ENCODE measurements at places on chromosomes 11 and 22.
A peak's percentile ranks its signal among the peaks of the same experiment; 100 is the strongest.

DNA sequence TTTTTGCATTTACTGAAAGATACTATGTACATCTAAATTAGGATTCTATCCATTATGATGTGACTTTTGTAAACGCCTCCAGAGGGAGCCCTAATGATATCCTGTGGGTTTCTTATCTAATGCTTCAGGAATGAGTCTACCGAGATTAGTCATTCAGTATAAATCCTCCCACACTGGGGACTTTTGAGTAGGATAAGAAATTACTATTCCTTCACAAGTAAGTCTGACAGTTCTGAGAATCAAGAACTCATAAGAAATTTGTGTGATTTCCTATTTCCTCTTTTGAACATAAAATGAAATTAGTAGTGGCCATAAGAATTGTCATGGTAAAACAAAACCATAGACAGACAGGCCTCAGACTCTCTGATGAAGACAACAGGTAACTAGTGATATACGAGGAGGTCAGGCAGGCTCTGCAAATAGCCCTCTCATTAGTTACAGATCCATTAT, 10.0 kb upstream of the OR5M1 start:
- DNase-seq, result no peak

DNA sequence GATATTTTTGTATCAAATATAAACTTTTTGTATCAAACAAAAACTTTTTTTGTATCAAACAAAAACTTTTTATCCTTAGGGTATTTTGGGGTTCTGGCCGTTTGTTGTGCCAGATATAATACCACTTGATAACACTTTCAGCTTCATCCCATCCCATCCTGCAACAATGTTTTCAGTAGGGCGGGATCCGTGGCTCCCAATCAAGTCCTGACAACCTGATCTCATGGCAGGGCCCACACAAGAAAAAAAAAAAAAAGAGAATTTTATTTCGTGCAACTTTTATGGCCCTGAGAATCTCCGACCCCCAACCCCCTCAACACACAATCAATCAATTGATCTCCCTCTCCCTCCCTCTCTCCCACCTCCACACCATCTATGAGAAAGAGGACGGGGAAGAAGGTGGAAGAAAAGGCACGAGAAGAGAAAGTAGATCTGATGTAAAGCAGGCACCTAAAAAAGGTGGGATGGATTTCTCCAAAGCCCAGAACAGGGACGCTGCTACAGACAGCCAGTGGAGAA, 4749.6 kb upstream of the OR11H1 start:
- DNase-seq, result no peak

DNA sequence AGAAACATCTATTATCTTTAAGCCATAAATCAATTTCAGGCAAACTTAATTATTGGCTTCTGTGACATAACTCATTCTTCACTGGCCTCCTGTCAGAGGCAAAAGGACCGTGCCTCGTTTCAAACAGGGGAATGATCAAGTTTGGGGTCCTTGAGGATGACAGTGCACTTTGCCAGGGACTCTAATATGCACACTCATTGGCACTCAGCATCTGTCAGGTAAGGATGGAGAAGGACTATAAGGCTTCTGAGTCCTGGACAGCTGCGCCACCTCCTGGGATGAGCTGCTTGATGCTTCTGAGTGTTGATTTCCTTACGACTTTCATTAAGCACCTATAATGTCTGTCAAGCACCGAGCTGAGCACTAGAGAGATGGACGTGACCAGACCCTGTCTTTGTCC, 20.2 kb downstream of the BPIFC start:
- no peak for DNase-seq

DNA sequence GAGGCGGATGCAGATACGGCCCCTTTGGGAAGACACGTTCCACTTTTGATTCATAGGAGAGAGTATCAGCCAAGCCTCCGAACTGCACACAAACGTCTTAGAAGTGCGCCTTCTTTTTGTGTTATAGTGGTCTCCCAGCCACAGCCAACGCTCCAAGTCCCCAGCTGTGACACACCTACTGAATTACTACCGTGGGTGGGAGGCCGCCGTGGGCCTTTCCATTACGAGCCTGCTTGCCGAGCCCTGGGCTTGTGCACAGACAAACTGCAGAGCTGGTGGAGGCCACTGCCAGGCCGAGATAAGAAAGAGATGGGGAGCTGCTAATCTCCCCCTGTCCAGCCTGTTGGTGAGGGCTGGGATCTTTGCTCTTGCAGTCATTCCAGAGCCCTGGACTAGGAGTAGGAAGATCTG, 761 bp downstream of the HMBS start:
- DNase-seq, result peak; percentile 60

DNA sequence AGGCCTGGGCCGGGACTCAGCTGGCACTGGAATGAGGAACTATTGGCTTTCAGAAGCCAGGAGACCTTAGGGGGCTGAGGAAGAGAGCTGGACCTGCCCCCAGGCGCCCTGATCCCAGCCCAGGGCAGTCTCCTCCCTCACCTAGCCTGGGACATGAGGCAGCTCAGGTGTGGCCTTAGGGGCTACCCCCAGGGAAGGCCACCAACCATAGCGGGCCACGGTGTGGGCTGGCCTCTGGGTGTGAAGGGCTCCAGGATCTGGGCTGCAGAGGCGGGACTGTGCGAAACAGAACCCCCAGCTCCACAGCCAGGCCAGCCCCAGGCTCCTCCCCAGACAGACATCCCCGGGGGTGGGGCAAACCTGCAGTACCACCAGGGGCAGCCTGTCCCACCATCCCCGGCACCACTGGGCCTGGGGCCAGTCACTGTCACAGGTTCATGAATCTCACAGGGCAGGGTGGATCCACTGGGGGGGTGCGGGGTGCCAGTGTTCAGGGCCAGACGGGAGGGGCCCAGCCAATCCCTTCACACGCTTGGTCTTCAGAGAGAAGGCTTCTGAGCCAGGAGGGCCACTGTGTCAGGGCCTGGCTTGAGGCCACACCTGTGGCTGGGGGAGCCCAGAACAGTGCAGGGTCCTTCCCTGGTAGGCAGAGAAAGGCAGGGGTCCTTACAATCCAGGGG, 3.5 kb downstream of the PLXNB2 start:
- no peak for DNase-seq

GRCh38 chr11:114929351-114930000, 251.1 kb downstream of the NXPE2 start:
- DNase-seq, result no peak

GRCh38 chr22:49518436-49518970, 309.2 kb downstream of the BRD1 start:
- DNase-seq, result no peak

DNA sequence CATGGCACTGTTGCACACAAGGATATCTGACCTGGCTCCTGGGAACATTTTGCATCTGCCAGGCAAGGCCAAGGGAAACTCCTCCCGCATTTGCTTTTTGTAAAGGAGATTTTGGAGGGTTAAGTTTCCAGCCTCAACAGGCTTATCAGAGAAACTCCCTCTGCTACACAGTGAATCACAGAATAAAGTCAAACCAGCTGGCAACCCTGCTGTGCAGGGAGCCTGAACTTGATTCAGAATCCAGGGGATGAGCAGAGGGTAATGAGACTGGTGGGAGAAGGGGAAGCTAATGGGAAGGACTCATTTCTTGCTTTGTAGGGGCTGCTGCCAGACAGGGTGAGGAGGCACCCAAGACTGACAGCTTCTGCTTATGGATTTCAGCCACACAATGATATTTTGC, 185.3 kb upstream of the ISX start:
- no peak for DNase-seq

- DNase-seq, result no peak
Observed at GRCh38 chr11:74009675-74010305, 905 bp upstream of the UCP3 start.

- no peak for DNase-seq
Observed at GRCh38 chr11:11524436-11525061, 97.3 kb downstream of the GALNT18 start.

DNA sequence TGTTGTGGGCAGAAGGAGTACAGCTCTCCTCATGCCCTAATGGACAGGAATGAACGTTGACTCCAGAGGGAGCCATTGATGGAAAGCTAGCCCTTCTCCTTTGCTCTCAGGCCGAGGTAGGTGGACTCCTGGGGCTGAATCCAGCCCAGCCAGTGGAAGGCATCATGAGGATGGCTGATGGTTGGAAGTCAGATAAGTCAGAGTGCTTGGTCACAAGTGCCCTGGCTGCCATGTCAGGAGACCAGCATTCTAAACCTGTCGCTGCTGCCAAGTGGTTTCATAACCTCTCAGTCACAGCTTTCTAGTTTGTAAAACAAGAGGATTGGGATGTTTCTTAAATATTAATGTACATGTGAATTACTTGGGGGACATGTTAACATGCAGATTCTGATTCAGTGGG, 32.3 kb downstream of the PIWIL4 start:
- no peak for DNase-seq

DNA sequence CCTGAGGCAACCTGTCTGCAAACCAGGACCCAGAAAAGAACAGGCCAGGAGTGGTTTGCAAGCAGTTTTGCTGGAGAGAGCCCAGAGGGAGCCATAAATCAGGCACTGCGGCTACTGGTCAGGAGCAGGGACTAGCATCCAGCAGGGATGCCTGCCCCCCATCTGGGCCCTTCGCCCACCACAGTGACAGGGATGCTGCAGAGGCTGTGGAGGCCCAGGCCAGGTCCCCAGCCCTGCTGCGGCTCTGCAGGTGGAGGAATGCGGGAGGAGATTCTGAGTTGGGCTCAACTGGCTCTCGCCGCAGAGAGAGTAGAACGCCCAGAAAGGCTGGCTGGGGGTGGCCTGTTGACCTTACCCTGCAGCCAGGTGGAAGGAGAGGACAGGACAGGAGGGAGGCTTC, 16.4 kb upstream of the NEFH start:
- DNase-seq, result no peak

GRCh38 chr22:46072110-46072881, 78.0 kb upstream of the PPARA start:
- DNase-seq, result no peak

DNA sequence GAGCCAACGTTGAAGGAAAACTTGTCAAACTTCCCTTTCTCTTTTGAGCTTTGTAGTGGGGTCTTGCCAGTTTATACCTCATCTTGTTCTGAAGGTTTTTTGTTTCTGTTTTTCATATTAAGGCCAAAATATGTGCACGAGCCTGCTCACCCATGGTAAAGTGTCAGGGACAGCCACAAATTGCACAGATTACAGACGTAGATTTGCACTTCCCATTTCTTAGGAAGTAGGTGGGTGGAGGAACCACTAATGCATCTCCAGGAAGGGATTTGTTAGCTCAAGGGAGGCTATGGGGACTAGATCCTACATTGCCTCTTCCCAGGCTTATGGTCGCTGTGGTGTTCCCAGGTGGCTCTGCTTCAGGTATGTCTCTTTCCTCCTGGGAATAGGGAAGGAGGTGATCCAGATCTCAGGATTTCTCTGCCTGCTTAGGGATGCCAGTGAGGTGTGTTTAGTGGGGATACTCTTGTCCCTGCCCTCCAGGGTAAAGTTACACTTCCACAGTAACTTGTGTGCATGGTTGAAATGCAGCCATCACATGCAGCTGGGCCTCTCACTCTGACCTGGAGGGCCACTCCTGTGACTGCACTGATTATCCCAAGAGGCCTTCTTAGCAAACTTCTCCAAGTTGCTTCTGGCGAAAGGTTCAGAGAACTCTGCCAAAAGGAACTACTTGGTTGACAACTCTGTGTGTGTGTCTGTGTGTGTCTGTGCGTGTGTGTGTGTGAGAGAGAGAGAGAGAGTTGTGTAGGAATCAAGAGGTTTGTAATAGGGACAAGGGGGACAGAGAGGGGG, 9.8 kb downstream of the PPFIBP2 start:
- DNase-seq, result no peak

GRCh38 chr11:4190098-4190497, 95.5 kb downstream of the RRM1 start:
- no peak for DNase-seq

- DNase-seq, result no peak
Observed at GRCh38 chr22:30176431-30176830, 70.1 kb downstream of the LIF start.

DNA sequence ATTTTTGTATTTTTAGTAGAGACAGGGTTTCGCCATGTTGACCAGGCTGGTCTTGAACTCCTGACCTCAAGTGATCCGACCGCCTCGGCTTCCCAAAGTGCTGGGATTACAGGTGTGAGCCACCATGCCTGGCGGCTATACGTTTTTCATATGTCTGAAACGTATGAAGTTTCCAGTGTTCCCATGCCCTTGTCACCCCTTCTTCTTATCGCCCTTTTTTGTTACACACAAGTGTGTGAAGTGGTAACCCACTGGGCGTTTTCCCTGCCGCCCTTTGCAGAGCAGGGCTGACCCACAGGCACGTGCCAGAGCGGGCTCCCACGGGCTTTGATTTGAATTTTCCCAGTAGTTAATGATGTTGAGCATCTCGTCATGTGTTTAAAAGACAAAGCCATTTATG, 17.0 kb downstream of the PIM3 start:
- DNase-seq, result peak; percentile 27

- DNase-seq, result no peak
Observed at GRCh38 chr11:123188508-123189165, 6.4 kb downstream of the CLMP start.

- DNase-seq, result no peak
Observed at GRCh38 chr22:44845796-44846720, 93.7 kb downstream of the ARHGAP8 start.

- DNase-seq, result no peak
Observed at GRCh38 chr11:19102521-19102900, 14.5 kb upstream of the ZDHHC13 start.

DNA sequence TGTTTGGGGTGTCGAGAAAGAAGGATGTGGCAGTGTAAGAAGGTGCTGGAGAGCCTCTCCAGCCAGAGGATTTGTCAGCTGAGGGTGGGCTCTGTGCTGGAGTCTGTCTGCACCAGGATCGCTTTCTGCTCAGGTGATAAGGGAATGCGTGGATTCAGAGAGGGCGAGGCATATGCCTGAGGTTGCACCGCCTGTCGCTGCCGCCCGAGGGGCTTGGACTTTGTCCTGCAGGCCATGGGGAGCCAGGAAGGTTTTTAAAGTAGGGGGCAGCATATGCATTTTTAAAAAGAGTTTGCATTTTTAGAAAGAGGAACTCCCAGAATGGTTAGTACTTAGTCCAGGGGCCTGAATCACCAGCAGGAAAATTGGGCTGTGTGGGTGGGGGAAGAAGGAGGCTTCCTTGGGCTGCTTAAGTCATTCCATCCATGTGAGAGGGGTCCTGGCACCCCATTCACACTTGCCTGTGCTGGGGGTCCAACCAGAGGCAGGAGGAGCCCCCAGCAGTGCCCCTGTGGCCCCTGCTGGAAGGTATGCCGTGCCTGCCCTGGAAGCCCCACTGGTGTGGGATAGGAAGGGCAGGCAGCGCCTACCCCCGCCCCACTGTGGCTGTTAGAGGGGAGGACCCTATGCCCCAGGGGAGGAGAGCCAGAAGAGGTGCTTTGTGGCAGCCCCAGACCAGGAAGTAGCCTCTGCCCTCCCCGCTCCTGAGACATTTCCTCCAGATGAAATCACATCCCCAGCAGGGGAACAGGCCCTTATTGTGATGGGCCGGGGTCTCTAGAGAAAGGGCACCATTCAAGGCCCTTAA, 35.8 kb upstream of the MYRF start:
- DNase-seq, result no peak

GRCh38 chr22:44139773-44140172, 41.0 kb upstream of the PARVG start:
- no peak for DNase-seq

- no peak for DNase-seq
Observed at GRCh38 chr22:27930331-27931060, 11.4 kb upstream of the PITPNB start.

GRCh38 chr22:28896611-28897010, 13.2 kb downstream of the ZNRF3 start:
- no peak for DNase-seq

GRCh38 chr11:85165819-85166218, 461.3 kb downstream of the DLG2 start:
- DNase-seq, result no peak

- DNase-seq, result peak; percentile 82
Observed at GRCh38 chr11:65856689-65857499, 1.1 kb downstream of the CFL1 start.

- DNase-seq, result no peak
Observed at GRCh38 chr11:64058494-64058893, 22.8 kb downstream of the FLRT1 start.
